ENCODE measurements at places on chromosomes 5 and 9.

- DNase-seq = no peak
Measured at GRCh38 chr5:135031813-135032694, 2.0 kb downstream of the PITX1 start.

GRCh38 chr5:180332051-180332517, 21.1 kb downstream of the GFPT2 start:
- no peak for DNase-seq

- DNase-seq = no peak
Measured at GRCh38 chr5:55308254-55308836, 556 bp downstream of the MTREX start.

- no peak for DNase-seq
Measured at GRCh38 chr5:32536246-32536645, 49.1 kb upstream of the SUB1 start.

DNA sequence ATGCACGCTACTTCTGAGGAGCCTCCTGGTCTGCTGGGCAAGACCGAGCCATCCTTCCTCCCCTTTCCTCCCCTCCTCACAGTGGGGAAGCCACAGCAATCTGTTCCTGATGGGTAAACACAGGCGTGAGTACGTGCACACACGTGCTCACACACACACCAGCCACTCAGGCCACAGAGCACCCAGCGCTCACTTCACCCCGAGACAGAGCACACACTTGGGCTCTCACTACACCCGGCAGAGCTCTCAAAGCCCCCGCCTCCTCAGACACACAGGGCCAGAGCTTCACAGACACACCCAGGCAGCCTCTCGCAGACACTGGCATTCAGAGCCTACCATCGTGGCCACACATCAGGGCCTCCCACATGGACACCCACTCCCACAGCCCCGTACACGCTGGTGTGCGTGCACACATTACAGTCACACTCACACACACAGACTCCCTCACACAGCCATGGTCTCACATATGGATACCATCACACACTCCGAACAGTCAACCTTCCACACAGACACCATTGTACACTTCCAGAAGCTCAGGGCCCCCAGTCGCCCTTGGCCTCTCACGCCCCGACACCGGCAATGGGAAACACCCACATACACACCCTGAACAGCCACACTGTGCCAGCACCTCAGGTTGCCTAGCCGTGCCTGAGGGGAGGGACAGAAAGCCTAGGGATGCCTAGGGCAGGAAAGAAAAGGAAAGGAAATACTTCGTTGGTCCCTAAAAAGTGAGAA, 13.5 kb downstream of the CNTFR start:
- no peak for DNase-seq

- no peak for DNase-seq
Measured at GRCh38 chr5:65102371-65102975, 333.7 kb downstream of the CWC27 start.

- DNase-seq = no peak
Measured at GRCh38 chr9:2838371-2839000, 5.4 kb downstream of the PUM3 start.

DNA sequence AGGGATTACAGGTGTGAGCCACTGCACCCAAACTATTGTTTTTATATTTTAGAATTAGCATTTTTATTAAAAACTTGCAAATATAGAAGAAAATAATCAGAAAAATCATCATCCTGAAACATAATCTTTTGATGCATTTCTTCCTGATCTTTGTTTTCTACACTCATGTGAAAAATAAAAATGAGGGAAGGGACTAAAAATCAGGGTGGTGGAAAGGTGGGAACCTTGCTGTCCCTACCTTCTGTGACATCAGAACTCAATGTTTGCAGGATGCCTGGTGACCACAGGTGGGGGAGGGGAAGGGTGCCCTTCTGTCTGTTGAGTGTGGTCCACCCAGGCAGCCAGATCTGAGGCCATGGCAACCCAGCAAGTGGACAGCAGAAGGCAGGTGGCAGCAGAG, at the start of gene SMIM23:
Gene SMIM23, plus strand, starts transcription at position 301 of the 400 bp plus-strand sequence. Its CDS starts 55 bp downstream, at position 356.
- no peak for DNase-seq

DNA sequence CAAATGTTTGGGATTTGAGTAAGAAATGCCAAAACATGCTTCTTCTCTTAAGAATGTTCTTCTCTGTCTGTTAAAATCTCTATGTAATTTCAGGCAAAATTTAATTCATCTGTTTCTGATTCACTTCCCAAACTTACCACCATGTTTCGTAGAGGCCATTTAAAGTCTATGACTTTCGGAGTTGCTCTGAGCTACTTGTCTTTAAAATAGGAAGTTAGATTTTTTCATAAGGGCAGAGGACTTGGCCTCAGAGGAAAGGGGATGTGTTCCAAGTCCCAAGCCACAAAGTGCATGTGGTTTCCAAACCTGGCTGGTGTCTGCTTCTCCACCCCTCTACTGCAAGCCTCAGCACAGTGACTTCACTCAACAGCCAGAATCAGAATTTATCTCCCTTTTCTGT, 111.3 kb upstream of the ADRA1B start:
- no peak for DNase-seq

Measured in stimulated activated CD8-positive, alpha-beta memory T cell treated with anti-CD3 and anti-CD28 coated beads, Interleukin-7, amount 100 ng/mL, for 1 hour (primary cell).